HuH-7 (cell line): ENCODE measurements at places on chromosomes 2 and 18.

- DNase-seq, result no peak
These were observed 266.6 kb upstream of the TANK start for GRCh38 chr2:160893581-160893980.

GRCh38 chr2:62415019-62415431 lies 91.0 kb downstream of the TMEM17 start:
- no peak for DNase-seq

- DNase-seq, result no peak
These were observed 97.4 kb upstream of the LCLAT1 start for GRCh38 chr2:30349691-30350090.

GRCh38 chr2:10873790-10874437 lies 37.8 kb upstream of the KCNF1 start:
- DNase-seq, result no peak

GRCh38 chr2:185876234-185876633 lies 137.6 kb downstream of the FSIP2 start:
- no peak for DNase-seq

- no peak for DNase-seq
These were observed 1643.1 kb upstream of the CELF4 start for GRCh38 chr18:39208729-39209128.

- DNase-seq, result peak; percentile 96
These were observed 3.7 kb downstream of the GPR17 start for GRCh38 chr2:127649684-127650040.

GRCh38 chr2:29397713-29398112 lies 282.5 kb downstream of the CLIP4 start:
- DNase-seq, result no peak

- DNase-seq, result no peak
These were observed 146.1 kb upstream of the ZSWIM2 start for GRCh38 chr2:186995092-186995491.

GRCh38 chr2:98498703-98499440 lies 54.2 kb downstream of the INPP4A start:
- no peak for DNase-seq

- no peak for DNase-seq
These were observed 109.3 kb downstream of the FHOD3 start for GRCh38 chr18:36406805-36407204.

DNA sequence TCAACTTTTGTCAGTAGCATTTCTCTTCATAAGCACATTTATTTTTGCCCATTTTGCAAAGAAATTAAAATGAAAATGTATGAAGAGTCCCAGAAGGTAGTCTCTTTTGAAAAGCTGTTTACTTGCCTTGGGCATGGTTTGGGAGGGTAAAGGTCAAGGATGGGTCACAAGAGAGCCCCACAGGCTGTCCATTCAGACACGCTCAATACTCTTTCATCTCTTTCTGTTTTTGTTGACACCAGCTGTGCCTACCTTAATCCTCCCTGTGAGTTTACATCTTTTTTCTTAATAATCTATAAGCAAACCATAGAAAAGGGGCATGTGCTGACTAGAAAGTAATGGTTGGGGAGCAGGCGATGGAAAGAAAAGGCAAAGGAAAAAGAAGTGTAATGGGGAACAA lies 49.6 kb upstream of the KLF7 start:
- no peak for DNase-seq
